ENCODE measurements at places on chromosomes 3 and 15.

DNA sequence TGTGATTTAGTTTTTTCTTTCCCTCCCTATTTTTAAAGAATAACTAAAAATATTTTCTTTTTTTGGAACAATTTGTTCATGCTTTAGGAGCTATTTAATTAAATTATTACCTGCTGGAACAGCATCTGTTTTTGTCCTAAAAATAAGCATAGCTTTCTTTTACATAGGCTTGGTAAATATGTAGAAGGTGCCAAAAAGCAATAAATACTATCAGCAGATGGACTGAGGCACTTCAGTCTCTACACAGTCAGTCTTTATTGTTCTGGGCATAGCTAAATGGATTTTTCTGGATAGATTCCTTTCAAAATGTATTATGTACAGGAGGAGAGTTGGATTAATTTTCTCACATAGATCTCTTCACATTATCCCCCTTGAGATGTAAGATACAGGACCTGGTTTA, 223.5 kb downstream of the NAALADL2 start:
- no peak for DNase-seq
- H3K27ac ChIP-seq = no peak overlapping the region
- H3K27me3 ChIP-seq = no peaks in the 10 kb centered on the region
- H3K4me1 ChIP-seq = no peaks in the 10 kb centered on the region

DNA sequence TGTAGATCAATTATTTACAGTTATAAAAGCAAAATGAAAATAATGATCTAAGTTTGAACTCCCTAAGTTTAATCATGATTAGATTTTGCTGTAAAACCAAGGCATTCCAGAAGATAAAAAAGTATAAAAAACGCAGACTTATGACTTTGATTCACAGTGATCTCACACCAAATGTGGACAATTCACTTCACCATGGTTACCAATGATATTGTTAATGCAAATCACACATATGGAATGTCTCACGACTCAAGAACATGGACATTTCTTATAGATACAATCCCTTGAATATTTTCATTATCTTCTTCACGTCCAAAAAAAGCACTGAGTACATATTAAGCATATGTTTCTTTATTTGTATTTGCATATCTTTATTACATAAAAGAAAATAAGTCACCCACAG, 1054.2 kb downstream of the NAALADL2 start:
- no peak overlapping the region for H3K4me3 ChIP-seq
- H3K27me3 ChIP-seq = no peaks in the 10 kb centered on the region
- no peak overlapping the region for H3K27ac ChIP-seq

GRCh38 chr3:183082355-183082915, 16.9 kb downstream of the MCCC1 start:
- H3K36me3 ChIP-seq = peaks cover 48% of the 10 kb centered on the region
- no peak overlapping the region for H3K27ac ChIP-seq
- no peak overlapping the region for H3K4me3 ChIP-seq

DNA sequence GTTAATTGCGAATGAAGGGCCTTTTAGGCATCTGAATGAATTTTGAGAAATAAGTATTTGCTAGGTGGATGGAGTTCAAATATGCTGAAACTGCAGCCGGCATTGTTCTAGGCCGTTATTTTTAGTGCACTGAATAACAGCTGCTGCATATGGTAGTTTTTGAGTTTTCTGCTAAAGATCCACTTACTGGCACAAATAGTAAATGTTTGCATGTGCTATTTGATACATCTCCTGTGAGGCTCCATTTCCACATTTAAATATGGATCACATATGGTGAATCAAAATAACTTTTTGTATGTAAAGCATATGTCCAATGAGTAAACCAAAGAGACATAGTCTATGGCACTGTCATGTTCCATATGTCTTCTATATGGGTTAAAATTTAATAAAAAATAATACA, 56.7 kb upstream of the CNTN4 start:
- no peak overlapping the region for H3K27ac ChIP-seq
- no peaks in the 10 kb centered on the region for H3K27me3 ChIP-seq
- no peaks in the 10 kb centered on the region for H3K36me3 ChIP-seq

DNA sequence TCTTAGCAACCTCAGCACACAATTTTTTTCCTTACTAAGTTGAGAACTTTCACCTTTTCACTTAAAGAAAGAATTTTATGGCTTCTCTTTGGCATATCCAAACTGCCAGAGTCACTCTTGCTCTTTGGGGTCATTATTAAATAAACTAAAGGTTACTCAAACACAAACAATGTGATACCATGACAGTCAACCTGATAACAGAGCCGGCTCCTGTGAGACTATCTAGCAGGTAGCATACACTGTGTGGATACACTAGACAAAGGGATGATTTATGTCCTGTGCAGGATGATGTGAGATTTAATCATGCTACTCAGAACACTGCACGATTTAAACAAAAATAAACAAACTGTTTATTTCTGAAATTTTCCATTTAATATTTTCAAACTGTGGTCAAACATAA, 35.6 kb downstream of the LRRFIP2 start:
- peaks cover 7% of the 10 kb centered on the region for H3K4me1 ChIP-seq
- H3K36me3 ChIP-seq = peaks cover 11% of the 10 kb centered on the region
- no peak for DNase-seq
- no peak overlapping the region for H3K4me3 ChIP-seq
- H3K27me3 ChIP-seq = no peaks in the 10 kb centered on the region
- no peak overlapping the region for H3K27ac ChIP-seq

- DNase-seq = peak; percentile 15
- H3K36me3 ChIP-seq = no peaks in the 10 kb centered on the region
- H3K4me1 ChIP-seq = peaks cover 34% of the 10 kb centered on the region
- H3K27ac ChIP-seq = peak overlapping the region; percentile 81
- peaks cover 30% of the 10 kb centered on the region for H3K27me3 ChIP-seq
- peak overlapping the region; percentile 75 for H3K4me3 ChIP-seq
These were observed 2.0 kb downstream of the GP5 start for GRCh38 chr3:194396859-194397756.

- H3K27ac ChIP-seq = no peak overlapping the region
- no peaks in the 10 kb centered on the region for H3K4me1 ChIP-seq
- no peak overlapping the region for H3K4me3 ChIP-seq
- no peak for DNase-seq
- H3K27me3 ChIP-seq = no peaks in the 10 kb centered on the region
These were observed 59.9 kb upstream of the PPIB start for GRCh38 chr15:64222573-64223366.

- H3K36me3 ChIP-seq = peaks cover 31% of the 10 kb centered on the region
- DNase-seq = no peak
- no peak overlapping the region for H3K4me3 ChIP-seq
- H3K4me1 ChIP-seq = peaks cover 44% of the 10 kb centered on the region
- H3K27me3 ChIP-seq = no peaks in the 10 kb centered on the region
These were observed 61.8 kb downstream of the HACD2 start for GRCh38 chr3:123523023-123523412.

GRCh38 chr3:15844889-15845288, 47.1 kb upstream of the ANKRD28 start:
- no peak overlapping the region for H3K4me3 ChIP-seq
- peaks cover 47% of the 10 kb centered on the region for H3K4me1 ChIP-seq
- H3K36me3 ChIP-seq = peaks cover 7% of the 10 kb centered on the region
- no peak overlapping the region for H3K27ac ChIP-seq
- H3K27me3 ChIP-seq = no peaks in the 10 kb centered on the region

DNA sequence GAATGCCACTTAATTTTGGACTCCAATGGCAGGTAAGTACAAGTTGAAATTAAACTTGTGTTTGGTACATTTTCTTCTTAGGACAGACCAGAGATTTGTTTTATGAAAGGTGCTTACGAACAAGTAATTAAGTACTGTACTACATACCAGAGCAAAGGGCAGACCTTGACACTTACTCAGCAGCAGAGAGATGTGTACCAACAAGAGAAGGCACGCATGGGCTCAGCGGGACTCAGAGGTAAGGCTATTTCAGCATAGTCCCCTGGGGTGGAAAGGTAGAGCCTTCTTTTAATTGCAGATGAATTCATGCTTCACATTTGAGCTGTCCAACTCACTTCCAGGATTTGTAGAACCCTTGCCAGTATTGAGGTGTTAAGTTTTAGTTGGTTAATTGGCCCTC, 51.4 kb downstream of the ASTE1 start:
- no peaks in the 10 kb centered on the region for H3K4me1 ChIP-seq
- H3K27me3 ChIP-seq = no peaks in the 10 kb centered on the region
- H3K27ac ChIP-seq = no peak overlapping the region

- no peak for DNase-seq
- no peak overlapping the region for H3K4me3 ChIP-seq
- H3K4me1 ChIP-seq = peaks cover 56% of the 10 kb centered on the region
- no peaks in the 10 kb centered on the region for H3K27me3 ChIP-seq
- H3K27ac ChIP-seq = no peak overlapping the region
These were observed 66.4 kb downstream of the RFTN1 start for GRCh38 chr3:16447135-16447534.

DNA sequence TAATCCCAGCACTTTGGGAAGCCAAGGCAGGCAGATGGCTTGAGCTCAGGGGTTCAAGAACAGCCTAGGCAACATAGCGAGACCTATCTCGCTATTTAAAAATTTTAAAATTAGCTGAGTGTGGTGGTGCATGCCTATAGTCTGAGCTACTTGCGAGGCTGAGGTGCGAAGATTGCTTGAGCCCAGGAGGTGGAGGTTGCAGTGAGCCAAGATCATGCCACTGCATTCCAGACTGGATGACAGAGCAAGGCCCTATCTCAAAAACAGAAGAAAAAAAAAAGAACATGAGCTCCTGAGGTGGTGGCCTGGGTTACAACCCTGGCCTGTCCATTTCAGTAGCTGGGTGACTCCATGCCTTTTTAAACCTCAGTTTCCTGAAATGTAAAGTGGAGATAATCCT, 7.2 kb downstream of the DNASE1L3 start:
- no peaks in the 10 kb centered on the region for H3K27me3 ChIP-seq
- H3K4me3 ChIP-seq = peak overlapping the region; percentile 80
- no peaks in the 10 kb centered on the region for H3K36me3 ChIP-seq
- DNase-seq = no peak
- H3K27ac ChIP-seq = peak overlapping the region; percentile 65

DNA sequence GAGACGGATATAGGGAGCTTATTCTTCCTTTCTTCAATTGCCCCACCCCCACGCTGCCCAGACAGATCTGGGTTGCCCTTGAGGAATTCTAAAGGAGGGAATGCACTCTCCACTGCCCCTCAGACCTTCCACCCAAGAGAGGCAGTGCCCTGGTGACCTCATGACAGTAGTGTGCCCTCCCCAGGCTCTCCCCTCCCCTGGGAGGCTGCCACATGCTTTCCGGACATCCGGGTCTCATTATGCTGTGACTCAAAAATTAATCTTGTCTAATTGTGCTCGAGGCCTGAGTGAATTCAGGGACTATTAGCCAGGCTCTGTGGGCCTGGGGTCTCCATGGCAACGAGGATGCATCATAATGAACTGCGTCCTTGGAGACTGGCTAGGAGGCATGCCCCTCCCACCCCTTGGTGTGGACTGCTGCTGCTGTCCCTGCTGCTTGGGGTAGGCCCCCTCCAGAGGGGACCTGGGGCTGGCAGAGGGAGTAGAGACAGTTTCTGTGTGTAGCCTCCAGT, 20.8 kb downstream of the CORO2B start:
- H3K27ac ChIP-seq = no peak overlapping the region
- H3K4me1 ChIP-seq = peaks cover 53% of the 10 kb centered on the region
- no peaks in the 10 kb centered on the region for H3K27me3 ChIP-seq
- no peak for DNase-seq
- H3K36me3 ChIP-seq = no peaks in the 10 kb centered on the region

GRCh38 chr3:17745894-17746293, 3.5 kb upstream of the TBC1D5 start:
- peak overlapping the region; percentile 67 for H3K27ac ChIP-seq
- DNase-seq = no peak
- no peak overlapping the region for H3K4me3 ChIP-seq

DNA sequence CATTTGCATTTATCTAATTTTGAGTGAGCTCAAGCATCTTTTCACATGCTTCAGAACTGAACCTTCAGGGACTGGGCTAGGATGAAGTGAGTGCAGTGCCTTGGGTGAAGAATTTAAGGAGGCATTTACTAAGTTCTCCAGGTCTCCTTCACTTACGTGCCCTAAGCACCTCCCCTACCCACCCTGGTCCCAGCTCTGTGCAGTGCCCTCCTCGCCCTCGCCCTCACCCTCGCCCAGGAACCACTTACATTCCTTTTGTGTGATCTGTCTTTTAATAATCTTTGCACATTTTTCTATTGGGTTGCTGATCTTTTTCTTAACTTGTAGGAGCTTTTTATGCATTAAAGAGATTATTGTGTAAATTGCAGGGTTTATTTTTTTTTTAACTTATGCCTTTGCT, 322.6 kb downstream of the THSD4 start:
- peak overlapping the region; percentile 25 for H3K27ac ChIP-seq
- peaks cover 7% of the 10 kb centered on the region for H3K27me3 ChIP-seq
- no peak overlapping the region for H3K4me3 ChIP-seq
- no peaks in the 10 kb centered on the region for H3K4me1 ChIP-seq
- no peaks in the 10 kb centered on the region for H3K36me3 ChIP-seq

GRCh38 chr3:113898892-113899291, 48.9 kb upstream of the ZDHHC23 start:
- DNase-seq = no peak
- no peaks in the 10 kb centered on the region for H3K36me3 ChIP-seq
- no peak overlapping the region for H3K4me3 ChIP-seq

- no peaks in the 10 kb centered on the region for H3K36me3 ChIP-seq
- H3K27ac ChIP-seq = no peak overlapping the region
These were observed 39.4 kb upstream of the CCR4 start for GRCh38 chr3:32912046-32912445.

DNA sequence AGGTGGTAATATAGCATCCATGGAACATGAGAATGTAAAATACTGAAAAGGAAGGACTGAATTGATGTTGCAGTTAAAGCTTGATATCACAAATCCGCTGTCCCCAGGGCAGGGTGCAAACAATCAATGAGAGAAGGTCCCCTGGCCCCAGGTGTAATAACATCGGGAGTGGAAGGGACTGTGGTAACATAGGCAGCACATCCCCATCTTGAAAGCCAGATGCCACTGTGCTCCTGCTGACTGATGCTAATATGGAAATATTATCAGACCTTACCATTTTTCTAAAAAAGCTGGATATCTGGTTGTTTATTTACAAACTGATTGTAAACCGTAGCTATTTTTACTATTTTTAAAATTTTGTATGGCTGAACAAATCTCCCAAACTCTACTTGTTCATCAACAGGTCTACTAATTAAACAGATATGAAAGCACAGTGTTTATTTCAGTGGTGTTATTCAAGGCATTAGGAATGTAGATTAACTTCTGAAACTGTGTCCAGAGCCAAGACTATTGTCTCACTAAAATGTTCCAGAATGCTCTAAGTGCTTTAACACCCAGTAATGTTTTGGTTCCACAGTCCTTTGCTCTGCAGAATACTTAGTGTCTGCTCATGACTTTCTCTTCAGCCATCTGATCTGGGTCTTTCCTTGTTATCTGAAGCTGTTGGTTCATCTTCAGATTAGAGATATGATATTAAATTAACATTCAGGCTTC, 386.0 kb upstream of the RARB start:
- H3K27ac ChIP-seq = no peak overlapping the region
- no peaks in the 10 kb centered on the region for H3K4me1 ChIP-seq
- H3K27me3 ChIP-seq = no peaks in the 10 kb centered on the region
- DNase-seq = no peak
